Ovary (tissue), 10 donors: ENCODE measurements at places on chromosomes 1 and 21. TPM values are rescaled to one million over a fixed set of nuclear protein-coding genes. Genes with fewer than 3 reads are reported as not detected.

PDPN gene
- 28.8 TPM for total RNA-seq

RNASEL gene
- 6.7 TPM for total RNA-seq

GRCh38 chr1:23899070-23899469, 14.1 kb downstream of the CNR2 start:
- H3K27me3 ChIP-seq: no peaks in the 10 kb centered on the region
- no peak overlapping the region for H3K4me3 ChIP-seq
- DNase-seq: no peak
- H3K36me3 ChIP-seq: no peaks in the 10 kb centered on the region
- no peak overlapping the region for H3K27ac ChIP-seq

GRCh38 chr1:193190096-193190744, 3.8 kb upstream of the B3GALT2 start:
- no peak overlapping the region for H3K4me3 ChIP-seq
- H3K27me3 ChIP-seq: no peaks in the 10 kb centered on the region
- peaks cover 3% of the 10 kb centered on the region for H3K4me1 ChIP-seq
- H3K36me3 ChIP-seq: no peaks in the 10 kb centered on the region
